ENCODE measurements at places on chromosomes 11 and 22.

GRCh38 chr22:16781074-16781763 lies 44.0 kb downstream of the XKR3 start:
- no peak for DNase-seq

DNA sequence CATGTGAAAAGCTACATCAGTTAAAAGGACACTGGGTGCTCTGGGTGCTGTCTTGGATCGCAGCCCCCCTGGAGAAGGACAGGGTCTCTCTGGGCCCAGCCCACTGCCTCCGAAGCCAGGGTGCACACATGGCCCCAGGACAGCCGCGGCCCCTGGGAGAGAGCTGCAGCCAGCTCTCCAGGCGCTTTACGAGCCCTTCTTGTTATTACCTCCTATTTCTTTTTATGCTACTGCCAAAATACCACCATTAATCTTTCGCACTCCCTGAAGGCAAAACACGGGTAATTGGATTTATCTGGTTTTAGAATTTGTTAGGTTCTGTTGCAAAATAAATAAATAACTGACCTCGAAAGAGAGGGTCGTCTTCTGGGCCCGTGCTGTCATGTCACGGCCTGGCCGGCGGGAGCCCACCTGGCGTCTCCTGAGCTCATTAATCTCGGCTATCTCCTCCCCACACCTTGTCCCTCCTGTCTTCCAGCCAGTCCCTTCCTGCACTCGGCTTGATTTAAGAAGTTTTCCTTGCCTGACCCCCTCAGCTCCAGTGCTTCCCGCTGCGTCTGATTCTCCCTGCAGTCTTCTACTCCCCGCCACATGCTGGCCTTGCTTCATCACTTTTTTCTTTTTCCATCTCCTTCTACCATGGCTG lies 611.7 kb downstream of the OPCML start:
- DNase-seq = no peak

- no peak for DNase-seq
Observed at GRCh38 chr22:44291674-44292360, 20.9 kb downstream of the SHISAL1 start.

- no peak for DNase-seq
Observed at GRCh38 chr22:45529971-45530575, 27.4 kb downstream of the FBLN1 start.

DNA sequence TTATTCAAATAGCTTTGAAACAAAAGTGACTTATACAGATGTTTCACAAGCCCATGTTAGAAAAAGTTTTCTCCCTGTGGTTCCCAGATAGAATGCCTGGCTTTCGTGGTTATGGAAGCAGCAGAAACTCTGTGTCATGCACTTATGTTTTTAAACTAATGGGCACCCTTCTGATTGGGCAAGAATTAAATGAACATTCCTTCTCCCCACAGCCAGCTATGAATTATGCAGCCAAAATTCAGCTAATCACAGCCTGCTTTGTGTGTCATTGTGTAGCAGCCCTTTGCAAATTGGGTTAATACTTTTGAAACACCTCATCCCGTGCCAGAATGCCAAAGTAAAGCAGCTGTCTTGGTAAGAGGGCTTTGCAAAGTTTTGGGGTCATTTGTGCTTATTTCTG lies 46.9 kb downstream of the PANX1 start:
- no peak for DNase-seq

DNA sequence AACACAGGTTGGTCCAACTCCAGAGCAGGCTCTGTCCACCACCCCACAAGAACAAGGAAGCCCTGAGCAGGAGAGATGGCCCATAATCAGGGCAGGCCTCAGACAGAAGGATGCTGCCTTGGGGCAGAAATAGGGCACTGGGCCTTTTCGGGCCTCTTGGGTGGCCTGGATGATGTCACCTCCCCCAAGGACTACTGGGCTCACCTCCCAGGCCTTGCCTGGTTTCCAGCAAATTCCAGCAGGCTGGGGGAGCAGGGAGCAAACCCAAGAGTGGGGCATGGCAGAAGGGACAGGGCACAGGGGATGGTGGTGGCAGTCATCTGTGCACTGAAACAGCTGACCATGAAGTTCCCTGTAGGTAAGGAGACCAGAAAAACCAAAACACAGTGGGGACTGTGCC lies 5.3 kb upstream of the NAA40 start:
- DNase-seq = no peak

DNA sequence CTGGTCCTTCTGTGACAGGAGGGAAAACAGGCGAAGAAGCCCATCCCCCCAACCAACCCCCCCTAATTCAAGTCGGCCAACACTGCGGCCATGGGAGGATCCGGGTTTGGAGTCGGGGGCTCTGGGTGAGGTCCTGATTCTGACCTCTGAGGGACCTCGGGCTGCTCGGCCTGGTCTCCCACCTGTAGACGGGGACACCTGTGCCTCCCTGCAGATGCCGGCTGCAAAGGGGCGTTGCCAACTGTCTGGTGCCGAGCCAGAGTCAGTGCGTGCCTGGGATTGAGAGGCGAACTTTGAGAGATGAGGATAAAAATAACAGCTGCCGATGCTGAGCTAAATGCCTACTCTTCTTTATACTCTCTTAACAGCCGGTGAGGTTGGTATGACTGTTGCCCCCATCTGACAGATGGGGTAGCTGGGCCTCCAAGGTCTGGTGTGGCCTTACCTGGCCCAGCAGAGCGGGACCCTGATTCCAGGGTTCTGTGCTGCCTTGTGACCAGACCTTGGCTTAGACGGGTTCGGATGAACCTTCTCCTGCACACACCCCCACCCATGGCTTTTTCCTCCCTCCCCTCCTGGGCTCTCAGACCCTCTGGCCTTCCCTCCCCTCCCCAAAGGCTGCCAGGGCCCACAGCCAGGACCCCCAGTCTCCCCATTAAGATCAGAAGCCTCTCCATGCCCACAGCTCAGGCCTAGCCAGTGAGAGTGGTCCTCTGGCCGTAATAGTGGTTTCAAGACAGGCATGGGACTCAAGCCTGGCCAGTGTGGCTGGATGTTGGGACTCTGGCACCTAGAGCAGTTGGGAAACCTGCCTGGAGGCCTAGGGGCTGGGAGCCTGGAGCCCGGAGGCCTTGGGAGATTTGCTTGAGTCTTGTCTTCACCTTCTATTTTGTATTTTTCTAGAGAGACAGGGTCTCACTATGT lies 41.7 kb downstream of the KCNJ4 start:
- DNase-seq = peak; percentile 44

DNA sequence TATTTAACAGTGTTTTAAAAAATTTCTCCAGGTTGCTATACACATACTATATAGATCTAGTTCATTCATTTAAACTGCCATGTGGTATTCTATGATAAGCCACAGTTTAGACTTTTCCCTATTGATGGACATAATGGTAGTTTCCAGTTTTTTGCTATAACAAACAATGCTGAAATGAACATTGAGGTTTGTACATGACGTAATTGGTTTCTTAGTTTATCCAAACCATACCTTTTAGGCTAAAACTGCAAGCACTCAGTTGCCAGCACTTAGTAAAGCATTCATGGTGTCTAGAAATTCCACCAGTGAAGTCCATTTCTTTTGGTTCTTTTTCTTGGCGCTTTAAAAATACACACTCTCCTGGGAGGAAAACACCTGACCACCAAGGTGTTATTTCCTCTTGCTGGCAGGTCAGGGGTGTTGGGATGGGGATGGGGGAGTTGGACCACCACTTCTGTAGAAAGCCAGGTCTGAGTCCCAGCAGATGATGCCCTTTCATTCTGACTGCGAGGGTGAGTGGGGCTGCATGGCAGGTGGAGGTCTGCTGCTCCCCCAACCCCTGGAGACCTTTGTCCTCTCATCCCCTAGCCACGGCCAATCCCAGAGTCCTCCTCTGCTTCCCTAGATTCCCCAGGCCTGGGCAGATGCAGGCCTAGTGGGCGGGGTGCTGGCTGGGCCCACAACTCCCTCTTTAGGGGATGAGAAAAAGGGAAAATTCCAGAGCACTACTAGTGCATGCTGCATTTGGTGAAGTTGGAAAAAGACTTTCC lies 41.1 kb downstream of the C11orf91 start:
- DNase-seq = no peak

DNA sequence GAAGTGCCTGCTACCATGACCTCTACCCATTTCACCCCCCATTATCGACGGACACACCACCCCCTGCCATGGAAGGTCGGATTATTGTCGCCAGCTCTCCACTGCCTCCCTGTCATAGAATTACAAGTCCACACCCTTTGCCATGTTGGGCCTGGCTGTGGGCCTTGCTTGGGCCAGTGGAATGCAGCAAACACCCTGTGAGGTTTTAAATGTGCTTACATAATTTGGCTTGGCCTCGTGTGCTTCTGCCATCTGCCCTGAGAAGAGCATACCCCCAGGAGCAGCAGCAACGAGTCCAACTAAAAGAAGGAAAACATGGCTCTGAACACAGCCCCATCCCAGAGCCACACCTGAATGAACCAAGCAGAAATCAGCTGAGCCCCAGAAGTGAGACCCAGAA lies 94.1 kb upstream of the PRDM11 start:
- no peak for DNase-seq

GRCh38 chr11:2742611-2743426 lies 43.0 kb upstream of the KCNQ1OT1 start:
- DNase-seq = no peak

- DNase-seq = no peak
Observed at GRCh38 chr11:122692444-122692843, 36.9 kb downstream of the UBASH3B start.

GRCh38 chr11:12464303-12464702 lies 86.9 kb downstream of the PARVA start:
- no peak for DNase-seq

- DNase-seq = no peak
Observed at GRCh38 chr22:28297504-28297903, 378.4 kb upstream of the PITPNB start.

DNA sequence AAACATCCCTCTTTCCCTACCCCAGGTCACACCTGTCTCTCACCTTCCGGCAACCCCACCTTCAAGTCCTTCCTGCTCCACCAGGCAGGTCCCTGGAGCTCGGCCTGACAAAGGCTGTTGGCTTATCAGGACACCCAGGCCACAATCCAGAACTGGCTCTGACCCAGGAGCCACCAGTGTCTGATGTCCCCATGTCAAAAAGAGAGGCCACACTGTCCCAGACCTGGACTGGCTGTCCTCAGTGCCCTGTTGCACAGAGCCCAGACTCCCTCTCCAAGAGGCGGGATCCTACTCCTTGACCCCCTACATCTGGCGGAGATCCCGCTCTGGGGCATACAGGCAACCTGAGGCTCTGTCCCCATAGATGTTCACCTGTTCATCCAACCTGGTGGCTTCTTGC lies 116.0 kb downstream of the MN1 start:
- no peak for DNase-seq

DNA sequence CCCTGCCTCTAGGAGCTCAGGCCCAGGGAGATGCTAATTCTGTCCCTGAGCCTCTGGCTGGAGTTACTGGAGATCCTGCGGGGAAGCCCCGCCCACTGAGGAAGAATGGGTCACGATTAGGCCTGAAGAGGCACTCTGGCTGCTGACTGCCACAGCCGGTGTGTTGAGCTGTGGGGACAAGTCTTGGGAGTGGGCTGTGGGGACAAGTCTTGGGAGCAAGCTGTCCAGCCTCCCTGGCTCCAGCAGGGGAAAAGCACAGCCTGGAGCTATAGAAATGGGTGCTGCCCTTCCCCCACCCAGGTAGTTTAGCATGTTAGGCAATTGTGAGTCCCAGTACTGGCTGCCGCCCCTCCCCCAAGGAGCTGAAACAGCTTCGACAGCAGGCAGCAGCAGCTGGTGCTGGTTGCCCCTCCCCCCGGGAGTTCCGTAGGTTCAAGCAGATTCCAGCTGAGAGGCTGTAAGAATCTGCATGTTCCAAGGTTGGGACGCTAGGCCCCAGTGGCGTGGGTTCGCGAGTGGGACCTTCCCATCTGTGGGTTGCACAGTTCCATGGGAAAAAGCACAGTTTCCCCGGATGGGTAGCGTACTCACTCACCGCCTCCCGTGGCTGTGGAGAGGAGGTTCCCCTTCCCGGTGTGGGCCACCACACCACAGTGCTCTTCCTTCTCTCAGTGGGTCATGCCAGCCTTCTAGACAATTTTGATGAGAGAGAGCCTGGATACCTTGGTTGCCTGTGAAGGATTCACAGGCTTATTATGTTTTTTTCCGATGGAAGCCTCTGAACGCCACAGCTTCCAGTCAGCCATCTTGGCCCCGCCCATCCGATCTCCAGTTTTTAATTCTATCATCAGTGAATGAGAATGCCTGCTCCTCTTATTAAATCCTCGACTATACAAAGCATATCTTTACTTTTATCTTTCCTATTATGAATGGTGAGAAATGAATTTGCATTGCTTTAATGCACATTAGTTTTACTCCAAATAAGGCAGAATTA lies 61.5 kb downstream of the MSANTD4 start:
- DNase-seq = peak; percentile 72

GRCh38 chr11:104028476-104029263 lies 7.8 kb upstream of the DDI1 start:
- no peak for DNase-seq

DNA sequence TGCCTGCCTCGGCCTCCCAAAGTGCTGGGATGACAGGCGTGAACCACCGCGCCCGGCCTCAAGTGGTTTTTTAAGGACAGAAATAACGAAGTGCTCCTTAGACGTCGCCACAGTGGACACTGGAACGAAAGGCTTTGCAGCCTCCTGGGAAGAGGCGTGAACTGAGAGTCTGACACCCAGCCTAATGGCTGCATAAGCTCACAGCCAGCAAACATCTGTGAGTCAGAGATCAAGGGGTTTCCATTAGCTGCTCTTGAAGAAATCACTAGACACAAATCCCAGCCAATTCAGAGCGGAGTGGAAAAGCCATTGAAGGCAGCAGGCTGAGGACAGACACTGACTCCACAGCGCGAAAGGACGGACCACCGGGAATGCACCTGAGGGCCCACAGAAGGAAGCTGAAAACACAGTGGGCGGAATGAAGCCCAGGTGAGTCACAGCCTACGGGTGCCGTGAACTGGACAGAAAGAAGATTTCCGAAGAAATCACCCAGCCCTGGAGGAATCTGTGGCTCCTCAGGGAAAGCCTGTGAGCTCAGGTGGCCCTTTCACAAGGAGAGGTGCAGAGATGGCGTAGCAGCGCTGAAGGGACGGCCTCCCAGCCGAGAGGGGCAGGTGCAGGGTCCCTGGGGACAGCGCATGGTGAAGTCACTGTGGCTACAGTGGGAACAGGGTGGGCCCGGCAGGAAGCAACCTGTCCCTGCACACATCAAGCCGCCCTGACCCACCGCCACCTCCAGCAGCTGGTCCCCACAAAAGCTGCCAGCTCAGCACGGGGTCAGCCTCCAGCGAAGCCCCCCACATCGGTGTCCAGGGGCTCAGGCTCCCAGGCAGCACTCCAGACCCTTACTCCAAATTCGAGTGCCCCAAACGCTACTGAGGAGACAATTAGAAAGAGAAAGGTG lies 11.6 kb downstream of the LMNTD2 start:
- no peak for DNase-seq

- DNase-seq = no peak
Observed at GRCh38 chr22:43110927-43111623, 525 bp downstream of the BIK start.
